Uterus (tissue), 4 donors: ENCODE measurements at places on chromosomes 3 and 15. TPM values are rescaled to one million over a fixed set of nuclear protein-coding genes. Genes with fewer than 3 reads are reported as not detected.

DNA sequence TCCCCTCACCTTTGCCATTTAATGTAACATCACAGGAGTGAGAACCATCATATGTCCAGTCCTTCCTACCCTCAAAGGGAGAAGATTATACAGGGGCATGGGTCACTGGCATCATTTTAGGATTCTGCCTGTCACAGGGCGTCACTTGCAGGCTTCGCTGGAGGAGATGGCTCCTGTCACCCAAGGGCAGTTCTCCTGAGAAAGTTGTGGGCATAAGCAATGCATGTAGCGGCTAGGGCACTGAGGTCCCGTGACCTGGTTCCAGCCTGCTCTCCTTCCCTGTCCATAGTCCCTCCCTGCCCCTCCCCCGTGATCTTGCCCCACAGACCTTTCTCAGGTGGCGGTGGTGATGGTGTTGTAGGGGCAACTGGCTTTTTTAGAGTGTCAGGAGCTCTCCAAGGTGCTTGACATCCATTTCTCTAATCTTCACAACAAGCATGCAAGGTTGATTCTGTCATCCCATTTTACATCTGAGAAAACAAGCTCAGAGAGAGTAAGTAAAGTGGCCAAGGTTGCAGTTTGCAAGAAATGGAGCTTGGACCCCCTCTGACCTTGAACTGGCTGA is 241.5 kb upstream of the CTDSPL start:
- no peak for DNase-seq

DNA sequence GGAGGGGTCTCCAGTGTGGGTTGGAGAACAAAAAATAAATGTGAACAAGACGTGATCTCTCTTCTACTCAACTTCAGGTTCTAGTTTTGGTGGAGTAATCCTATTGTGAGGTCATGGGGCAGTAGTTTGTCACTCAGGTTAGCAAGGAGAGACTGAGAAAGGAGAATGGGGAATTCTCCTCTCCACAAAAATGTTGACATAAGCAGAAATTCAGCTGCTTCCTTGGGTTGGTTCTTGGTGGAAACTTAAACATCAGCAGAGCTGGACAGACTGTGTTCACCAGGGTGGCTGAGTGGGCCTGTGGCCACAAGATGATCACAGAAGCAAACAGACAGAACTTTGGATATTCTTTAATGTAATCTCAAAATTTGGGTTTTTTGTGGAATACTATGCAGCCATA is 78.7 kb downstream of the EPHB1 start:
- no peak for DNase-seq

DNA sequence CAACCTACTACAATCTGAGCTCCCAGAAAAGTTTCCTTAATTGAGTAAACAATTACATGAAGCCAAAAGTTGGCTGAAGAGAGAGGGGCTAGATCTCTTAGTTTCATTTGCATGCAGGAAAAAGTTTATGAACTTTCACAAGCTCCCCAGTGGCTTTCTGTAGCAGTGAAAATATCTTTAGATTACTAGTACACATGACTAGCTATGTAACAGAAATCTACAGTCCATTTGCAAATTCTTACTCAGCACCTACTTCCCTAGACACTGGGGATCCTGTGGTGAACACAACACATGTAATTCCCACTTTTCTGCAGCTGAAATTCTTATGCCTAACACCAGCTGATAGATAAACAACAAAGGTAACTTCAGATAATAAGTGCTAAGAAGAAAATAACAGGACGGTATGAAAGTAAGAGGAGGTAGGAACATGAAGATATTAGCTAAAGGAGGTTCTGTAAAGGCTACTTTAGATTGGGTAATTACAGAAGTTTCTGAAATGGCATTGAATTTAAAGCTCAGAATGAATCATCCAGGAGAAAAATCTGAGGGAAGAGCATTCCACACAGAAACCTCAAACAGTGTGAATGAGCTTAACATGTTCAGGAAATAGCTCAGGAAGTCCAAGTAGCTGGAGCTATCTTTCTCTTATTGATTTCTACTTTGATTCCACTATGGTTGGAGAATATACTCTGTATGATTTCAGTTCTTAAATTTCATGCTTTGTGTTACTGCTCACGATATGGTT is 204.8 kb downstream of the MAGI1 start:
- no peak for DNase-seq

Gene PP2D1
- not detected for total RNA-seq

Gene NR2E3
- 0.41 TPM for total RNA-seq

- DNase-seq = no peak
These were observed 171.8 kb downstream of the SMAD6 start for GRCh38 chr15:66873856-66874255.

DNA sequence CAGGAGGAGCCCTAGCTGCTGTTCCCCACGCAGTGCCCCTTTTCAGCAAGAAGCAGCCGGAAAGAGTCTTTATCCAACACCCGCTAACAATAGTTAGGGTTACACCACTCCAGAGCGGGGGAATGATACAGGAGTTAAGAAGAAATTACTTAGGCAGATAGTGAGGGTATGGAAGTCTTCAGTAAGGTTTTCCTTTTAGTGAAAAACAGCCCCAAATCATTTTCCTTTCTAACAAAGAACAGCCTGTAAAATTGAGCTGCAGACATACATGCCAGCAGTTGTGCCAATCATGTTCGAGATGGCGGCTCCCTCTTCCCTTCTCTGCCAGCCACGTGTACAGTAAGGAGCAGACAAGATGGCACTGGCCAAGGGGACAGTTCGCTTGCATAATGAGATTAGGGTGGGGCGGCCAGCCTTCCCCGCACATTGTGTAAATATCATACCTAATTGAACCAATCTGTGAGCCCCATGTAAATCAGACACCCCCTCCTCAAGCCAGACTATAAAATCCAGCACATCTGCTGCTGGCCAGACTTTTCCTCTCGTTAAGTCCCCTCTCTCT is 18.5 kb upstream of the SENP5 start:
- no peak for DNase-seq

- no peak for DNase-seq
These were observed 50.3 kb downstream of the SHQ1 start for GRCh38 chr3:72797773-72798543.

DNA sequence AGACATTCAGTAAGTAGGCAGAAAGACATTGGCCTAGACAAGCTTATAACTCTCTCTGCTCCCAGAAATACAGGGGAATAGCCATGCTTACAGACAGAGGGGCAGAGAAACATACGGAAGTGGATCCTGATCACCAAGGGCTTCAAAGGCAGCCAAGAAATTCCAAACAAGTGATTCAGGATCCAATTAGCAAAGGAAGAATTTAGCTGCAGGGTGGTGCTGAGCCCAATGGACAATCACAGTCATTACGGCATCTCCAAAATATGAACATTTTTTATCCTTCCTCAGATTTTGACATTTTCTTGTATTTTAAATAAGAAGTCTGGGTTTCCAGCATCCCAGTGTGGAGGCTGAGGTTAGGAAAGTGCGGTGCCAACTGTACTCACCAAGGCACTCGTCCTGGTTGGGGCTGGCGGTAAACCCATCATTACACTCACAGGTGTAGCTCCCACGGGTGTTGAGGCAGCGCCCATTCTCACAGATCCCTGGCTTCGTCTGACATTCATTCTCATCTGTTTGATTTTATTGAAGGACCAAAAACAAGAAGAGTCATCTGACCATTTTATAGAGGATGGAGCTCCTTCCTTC is 96.8 kb downstream of the DUT start:
- no peak for DNase-seq

Gene ENTPD3
- 0.95 TPM for total RNA-seq

GRCh38 chr3:77707281-77707680 is 667.4 kb downstream of the ROBO2 start:
- DNase-seq = no peak

DNA sequence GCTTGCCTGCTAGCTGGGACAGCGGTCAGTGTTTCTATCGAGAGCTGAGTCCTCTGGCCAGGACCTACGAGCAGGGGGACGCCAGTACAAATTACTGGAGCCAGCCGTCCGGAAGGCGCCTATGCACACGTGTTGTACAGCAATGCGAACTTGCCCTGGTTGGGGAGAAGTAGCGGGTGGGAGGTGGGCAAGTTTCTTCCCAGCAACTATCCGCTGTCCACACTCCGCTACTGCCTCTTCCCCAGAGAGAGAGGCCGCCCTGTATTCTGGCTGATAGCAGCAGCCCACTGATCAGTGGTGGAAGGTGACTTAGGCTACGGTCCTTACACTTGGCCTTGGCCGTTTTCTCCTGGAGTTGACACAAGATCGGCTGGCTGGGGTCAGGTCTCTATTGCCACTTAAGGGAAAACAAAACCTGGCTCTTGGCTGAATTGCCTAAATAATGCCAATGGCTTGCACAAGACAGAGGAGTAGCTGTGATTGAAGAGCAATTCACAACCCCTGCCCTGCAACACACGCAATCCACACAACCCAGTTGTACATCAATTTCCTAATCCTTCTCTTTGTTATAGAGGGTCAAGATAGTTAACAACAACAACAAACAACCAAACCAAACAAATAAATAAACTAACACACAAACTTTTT is 12.8 kb upstream of the SHC4 start:
- no peak for DNase-seq

Gene SPESP1
- 1.4 TPM for total RNA-seq

DNA sequence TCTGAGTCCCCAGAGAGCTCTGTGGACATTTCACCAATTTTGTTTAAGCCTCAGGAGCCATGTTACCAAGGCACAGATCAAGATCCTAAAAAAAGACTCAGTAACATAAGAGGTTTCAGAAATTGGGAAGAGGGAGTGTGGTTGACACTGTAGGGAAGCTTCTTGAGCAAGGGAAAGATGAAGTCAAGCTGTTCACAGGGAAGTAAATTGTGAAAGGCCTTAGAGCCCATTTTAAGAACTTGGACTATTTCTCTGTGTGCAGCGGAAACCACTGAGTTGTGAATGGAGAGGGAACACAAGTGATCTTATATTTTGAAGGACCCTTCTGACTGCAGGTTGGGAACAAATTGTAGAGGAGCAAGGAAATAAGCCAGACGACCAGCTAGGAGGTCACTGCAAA is 18.7 kb downstream of the BCL2A1 start:
- no peak for DNase-seq

GRCh38 chr15:61318301-61318700 is 89.2 kb upstream of the RORA start:
- DNase-seq = no peak

DNA sequence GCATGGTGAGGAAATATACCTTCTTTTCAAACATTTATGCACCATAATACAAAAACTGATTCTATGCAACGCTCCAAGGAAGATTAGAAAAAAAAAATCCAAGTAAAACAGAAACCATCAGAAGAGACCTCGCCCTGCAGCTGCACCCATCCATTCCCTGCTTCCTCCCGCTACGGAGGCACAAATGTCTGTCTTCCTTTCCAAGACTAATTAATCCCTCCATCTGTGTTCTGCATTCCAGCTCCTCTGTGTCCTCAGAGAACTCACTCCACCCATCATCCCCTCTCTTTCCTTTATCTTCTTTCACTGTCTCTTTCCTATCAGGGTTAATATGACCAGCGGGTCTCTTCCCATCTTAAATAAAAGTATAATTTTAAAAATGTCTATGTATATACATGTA is 196.1 kb downstream of the ADAMTSL3 start:
- DNase-seq = no peak

Gene ZNF774
- total RNA-seq = 5.0 TPM
